Activated T-cell treated with anti-CD3 and anti-CD28 coated beads, Interleukin-2, amount 50 U/mL, for 72 hours (primary cell): ENCODE measurements at places on chromosomes 4 and X.

DNA sequence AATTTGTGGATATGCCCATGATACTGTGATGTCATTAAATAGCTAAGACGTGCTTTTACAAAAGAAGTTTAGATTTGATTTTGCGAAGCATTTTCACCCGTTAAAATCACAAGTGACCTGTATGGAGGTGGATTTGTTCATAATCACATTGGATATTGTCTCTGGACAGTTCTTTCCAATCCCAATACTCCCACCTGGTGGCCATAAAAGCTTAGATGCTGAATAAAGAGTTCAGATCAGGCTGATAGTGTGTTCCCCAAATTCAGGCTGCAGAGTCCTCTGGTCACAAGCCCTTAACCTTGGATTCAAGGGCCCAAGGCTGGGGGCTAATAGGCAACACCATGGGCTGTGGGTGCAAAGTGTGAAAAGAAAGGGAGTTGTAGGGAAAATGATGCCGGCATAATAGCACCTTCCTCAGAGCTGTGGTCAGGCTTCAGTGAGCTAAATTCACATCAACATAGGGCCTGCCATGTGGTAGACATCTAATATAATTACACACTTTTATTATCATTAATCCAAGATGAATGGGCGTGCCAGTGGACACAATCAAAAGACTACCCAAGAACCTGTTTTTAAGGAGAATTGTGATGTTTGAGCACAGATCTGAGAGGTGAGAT, 28.1 kb downstream of the SMIM43 start:
- peak; percentile 15 for DNase-seq

DNA sequence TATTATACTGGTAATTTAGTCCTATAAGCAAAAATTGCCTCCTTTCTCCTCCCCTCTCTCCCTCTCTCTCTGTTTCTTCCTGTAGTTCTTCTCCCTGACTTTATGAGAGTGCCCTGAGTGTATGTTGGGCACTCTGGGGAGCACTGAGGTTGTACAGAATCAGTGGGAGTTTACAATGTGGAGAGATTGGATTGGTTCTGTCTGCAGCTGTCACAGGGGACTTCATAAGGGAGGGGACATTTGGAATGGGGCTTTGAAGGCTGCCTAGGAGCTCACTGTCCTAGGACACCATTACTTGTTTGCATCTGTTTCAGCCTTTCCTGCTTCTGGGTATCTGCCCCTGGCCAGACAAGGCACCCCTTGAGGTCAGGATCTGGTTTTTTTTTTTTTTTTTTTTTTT, 22.9 kb downstream of the SH3TC1 start:
- DNase-seq, result no peak

DNA sequence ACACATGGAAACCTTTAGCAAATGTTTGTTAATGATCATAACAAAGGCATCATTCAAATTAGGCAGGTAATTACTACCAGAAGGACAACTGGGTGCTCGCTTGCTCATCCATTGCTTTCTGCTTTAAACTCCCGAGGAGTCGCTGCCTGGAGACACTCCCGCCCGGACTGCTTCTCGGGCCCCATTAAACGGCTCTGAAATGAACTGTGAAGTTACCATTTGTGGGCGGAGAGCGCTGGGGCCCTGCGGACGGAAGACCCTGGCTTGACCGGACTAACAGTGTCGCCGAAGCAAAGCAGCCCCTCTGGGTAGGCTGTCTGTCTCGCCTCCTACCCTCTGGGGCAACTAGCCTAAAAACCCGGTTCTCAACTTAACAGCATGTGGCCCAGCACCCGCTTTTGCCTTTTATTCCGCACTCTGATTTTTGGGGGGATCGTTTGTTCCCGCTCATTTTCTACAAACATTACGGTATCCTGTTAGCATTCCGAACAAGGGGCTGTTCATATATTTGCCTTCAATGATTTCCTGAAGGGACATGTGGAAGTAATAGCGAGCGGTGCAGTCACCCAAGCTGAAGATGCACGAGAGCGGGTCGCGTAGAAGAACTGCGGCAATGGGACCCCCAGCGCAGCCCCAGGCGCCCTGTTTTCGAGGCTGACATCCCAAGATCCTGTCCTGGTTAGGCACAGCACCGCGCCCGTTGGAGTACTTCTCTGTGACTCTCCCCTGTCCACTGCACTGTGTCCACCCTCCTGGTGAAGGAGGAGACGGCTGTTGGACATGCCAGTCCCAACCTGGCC, 1.6 kb upstream of the PDGFRA start:
- DNase-seq, result no peak

DNA sequence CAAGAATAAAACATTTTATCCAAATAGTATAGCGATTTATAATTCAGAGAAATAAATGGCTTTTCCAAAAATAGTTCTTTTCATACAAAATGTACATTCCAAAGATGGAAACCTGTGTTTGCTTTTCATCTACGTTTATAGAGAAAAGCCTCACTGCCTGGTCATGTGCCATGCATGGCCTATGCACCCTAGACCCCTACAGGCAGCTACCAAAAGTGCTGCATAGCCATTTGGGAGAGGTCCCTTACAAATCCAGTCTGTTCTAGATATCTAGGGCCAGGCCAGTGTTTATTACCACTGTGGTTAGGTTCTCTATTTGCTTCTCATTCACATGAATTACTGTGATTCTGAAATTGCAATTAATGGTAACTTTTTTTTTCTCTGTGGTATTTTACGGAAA, 17.2 kb downstream of the HMGB2 start:
- DNase-seq, result no peak

DNA sequence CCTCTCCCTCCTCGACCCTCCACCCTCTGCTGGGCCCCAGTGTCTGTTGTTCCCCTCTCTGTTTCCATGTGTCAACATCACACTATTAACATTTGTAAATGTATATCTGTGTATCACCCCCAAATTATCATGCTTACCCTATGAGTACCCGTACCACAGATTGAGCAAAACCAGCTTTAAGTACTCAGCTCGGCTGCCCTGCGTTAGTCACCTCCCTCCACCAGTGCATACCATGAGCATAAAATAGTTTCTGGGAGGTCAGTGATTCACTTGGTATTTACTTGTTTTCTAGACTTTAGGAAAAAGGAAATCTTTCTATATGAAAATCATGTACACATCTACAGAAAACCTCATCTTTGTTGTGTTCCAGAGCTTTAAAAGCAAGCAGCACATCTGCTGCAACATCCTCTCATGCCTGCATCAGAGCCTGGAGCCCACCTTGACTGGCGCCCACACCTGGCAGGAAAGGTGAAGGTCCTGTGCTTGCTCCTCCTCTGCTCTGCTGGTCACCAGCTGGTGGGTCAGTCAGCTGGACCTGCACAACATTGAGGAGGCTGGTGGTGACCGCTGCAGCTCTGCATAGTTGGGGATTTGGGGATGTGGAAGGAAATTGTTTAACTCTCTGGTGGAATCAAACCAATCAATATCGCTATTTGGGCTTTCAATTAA, 214.4 kb upstream of the KLF3 start:
- DNase-seq, result no peak

GRCh38 chr4:113322736-113323135, 273.3 kb downstream of the ANK2 start:
- DNase-seq, result no peak
